OCI-LY7 (cell line): ENCODE measurements at places on chromosomes 5 and 9.

DNA sequence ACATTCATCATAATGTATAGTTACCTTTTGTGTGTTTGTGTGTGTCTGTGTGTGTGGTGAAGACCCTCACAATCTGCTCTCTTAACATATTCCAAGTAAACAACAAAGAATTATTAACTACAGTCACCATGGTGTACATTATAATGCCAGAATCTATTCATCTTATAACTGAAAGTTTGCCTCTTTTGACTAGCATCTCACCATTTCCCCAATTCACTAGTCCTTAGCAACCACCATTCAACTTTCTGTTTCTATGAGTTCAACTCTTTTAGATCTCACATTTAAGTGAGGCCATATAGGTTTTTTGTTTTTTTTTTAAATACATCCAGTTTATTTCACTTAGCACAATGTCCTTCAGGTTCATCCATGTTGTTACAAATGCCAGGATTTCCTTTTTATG, 83.6 kb downstream of the SMC2 start:
- DNase-seq: no peak

DNA sequence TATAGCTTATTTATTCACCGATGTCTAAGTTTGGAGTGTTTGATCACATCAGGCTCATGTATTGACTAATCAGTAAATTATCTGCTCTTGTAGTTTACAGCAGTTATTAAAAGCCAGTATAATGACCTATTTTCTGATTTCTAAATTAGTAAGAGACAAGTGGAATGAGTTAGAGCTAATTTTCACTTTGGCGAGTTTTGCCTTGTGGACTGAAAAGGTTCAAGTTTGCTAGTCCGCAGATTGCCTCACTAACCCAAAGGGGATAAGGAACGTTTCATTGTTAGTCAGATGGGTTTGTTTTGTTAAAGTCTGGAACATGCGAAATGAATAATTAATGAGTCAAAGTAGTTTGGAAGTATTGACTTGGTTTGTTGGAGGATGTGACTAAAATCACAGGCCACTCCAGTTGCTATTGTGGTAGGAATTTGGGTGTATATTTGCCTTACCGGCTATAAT, 40.1 kb downstream of the SMARCA2 start:
- DNase-seq: no peak

DNA sequence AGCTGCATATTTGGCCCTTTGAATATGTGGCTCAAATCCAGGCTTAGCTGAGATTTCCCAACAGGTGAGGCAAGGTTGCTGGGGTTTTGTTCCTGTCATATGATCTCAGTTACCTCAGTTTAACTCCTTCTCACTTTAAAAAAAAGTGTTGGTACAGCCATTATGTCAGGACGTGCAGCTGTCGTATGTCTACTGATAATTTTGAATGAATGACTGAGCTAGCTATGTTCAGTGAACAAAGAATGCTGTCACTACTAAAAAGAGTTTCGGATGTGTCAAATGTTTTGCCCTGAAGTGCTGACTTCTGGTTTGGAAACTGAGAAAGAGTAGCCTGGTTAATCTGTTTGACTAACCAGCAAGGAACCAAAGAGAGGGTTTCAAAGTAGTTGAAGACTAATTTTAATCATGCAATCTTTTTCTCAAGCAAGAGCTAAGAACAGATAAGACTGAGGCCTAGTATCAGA, 106.3 kb upstream of the NR3C1 start:
- DNase-seq: no peak

- DNase-seq: no peak
These were observed 239.9 kb upstream of the TNC start for GRCh38 chr9:115357821-115358220.

DNA sequence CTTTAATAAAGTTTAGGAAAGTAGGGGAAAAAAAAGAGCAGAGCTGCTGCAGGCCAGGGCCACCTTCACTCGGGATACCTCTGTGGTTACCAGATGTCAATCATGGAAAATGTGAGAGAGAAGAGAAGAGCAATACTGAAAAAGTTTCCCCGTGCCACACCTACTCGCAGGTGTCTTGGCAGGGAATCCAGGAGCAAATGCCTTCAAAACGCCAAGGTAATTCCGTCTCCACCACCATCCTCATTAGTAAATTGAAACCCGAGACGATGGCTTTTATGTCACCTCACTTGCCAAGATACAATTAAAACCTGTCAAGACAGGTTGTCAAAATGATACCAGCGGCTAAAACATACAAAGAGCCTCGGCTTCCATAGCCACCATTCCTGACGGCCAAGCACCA, 49.7 kb downstream of the FAM81B start:
- DNase-seq: no peak

- no peak for DNase-seq
These were observed 12.7 kb downstream of the FAT2 start for GRCh38 chr5:151578326-151579025.

DNA sequence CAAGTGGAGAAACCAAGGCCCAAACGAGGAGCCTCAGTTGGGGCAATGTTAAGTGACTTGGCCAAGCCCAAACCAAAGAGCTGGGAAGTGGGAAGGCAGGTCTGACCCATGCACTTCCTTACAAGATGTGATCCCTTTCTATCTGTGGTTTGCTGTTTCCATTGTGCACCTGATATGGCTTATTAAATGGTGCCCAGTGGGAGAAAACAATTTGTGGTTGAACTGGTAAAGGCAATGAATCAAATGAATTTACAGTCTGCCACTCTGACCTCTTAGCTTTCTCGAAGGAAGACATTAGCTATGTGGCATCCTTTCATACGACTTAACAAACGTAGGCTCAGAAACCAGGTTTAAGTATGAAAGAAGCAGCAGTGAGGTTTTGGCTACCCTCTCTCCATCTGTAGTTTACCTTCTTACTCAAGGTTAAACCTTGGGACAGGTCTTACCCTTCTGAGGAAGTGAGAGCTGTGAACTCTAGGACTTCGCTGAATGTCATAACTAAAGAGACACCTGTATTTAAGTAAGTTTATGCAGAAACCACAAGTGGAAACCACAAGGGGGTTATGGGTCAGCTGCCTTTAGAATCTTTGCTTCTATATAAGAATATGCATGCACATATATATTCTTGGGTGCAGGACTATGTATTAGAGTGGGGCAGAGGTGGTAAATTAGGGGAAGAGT, 100.5 kb upstream of the SPATA31D4 start:
- peak; percentile 73 for DNase-seq

GRCh38 chr5:96629774-96630173, 32.4 kb upstream of the CAST start:
- DNase-seq: no peak
